Left hindlimb (tissue), 1 donor: ENCODE measurements at places on chromosomes 13 and 19.
A peak's percentile ranks its signal among the peaks of the same experiment; 100 is the strongest.

DNA sequence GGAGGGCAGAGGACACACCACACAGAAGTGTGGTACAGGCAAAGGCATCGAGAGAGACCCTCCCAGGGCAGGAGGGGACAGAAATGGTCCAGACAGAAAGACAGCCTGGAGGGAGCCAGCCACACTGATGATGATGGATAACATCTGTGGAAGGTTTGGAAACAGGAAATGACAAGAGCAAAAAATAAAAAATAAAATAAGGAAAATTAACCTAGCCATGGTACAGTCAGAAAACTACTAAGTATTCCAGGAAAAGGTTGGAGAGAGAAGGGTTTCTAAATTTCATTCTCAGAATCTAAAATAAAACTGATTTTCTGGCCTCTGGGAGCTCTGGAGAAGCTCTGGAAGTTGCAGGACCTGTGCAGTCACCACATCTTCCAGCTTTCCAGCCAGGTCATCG lies 115.2 kb upstream of the VSTM2B start:
- no peak for DNase-seq

- no peak for DNase-seq
These were observed 31.8 kb downstream of the DNM2 start for GRCh38 chr19:10749435-10750384.

DNA sequence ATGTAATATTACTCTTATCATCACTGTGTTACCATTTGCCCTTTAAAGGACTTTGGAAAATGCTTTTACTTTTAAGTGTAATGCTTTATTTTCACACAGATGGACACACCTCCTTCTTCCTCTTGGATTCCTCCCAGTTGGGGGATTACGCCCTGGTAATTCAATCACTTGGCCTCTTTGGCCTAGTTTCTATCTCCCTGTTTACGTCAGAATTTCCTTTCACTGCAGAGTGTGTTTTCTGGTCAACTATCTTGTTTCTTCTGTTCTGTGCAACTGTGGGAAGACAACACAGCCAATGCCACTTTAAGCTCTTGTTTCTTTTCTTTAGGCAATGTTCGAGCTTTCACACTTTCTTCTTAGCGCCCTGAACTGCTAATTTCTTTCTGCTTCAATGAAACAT lies 257.3 kb upstream of the MAB21L1 start:
- DNase-seq: no peak

GRCh38 chr13:107941345-107942029 lies 273.8 kb downstream of the LIG4 start:
- DNase-seq: no peak

GRCh38 chr19:18905513-18906236 lies 9.7 kb upstream of the CERS1 start:
- no peak for DNase-seq

DNA sequence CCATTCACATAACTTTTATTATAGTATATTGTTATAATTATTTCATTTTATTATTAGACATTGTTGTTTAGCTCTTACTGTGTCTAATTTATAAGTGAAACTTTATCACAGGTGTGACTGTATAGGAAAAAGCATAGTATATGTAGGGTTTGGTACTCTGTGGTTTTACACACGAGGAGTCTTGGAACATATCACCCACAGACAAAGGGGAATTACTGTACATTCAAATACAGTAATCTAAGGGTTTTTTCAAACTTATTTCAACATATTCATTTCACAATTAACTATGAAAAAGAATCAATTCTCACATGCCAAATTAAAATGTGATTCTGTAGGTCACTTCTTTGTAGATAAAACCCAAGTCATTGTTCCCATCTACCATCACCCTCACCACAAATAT lies 46.0 kb downstream of the RBM26 start:
- DNase-seq: no peak

DNA sequence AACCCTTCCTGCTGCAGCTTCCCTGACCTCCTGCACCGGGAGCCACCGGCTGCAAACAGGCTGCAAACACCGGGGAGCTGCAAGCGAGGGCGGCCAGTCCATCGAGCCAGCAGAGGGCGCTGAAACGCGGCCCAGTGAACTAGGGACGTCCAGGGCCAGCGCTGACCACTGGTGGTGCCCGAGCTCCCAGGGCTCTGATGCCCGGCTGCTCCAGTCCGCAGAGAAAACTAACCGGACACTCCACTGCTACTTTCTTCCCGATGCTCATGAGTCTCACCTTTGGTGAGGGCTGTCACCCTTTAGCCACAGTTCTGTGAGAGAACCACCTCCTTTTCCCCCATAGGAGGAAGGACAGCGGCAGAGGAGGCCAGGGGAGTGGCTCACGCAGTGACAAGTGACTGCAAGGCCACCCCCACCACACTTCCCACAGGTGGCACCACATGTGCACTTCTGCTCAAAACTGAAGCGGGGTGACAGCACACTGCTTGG lies 82.8 kb upstream of the MTIF3 start:
- peak; percentile 73 for DNase-seq

DNA sequence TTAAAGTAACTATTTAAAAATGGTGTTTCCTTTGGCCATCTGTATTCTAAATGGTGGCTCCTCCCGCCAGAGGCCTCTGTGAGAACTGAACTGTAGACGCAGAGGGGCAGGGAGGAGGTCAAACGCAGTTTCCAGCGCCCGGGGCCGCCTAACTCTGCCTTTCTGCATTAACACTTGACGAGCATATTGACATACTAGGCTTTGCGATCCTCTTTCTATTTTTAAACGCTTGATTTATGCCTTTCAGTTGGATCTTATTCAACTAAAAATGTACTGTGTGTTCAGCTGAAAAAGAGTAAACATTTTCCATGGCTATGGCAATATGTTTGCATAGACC lies 74.7 kb downstream of the SPACA7 start:
- no peak for DNase-seq

DNA sequence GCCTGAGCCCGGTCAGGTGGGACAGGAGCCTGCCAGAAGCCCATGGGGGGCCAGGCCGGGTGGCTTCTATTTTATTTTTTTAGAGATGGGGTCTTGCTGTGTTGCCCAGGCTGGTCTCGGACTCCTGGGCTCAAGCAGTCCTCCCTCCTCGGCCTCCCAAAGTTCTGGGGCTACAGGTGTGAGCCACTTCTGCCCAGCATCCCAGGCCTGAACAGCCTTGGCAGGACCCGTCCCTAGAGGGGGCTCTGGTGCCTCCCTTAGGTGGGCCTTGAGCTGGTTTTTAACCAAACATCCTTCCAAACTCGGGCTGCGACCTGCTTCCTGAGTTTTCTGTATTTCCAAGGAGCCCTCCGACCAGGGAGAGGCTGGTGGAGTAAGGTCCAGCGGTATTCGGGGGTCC lies 10.5 kb downstream of the COMP start:
- no peak for DNase-seq

- DNase-seq: peak; percentile 100
These were observed at the start of gene DNM2 for GRCh38 chr19:10717356-10718204. TSS of gene DNM2 (plus strand) at chr19:10718079. CDS start at chr19:10718243, 164 bp downstream.

DNA sequence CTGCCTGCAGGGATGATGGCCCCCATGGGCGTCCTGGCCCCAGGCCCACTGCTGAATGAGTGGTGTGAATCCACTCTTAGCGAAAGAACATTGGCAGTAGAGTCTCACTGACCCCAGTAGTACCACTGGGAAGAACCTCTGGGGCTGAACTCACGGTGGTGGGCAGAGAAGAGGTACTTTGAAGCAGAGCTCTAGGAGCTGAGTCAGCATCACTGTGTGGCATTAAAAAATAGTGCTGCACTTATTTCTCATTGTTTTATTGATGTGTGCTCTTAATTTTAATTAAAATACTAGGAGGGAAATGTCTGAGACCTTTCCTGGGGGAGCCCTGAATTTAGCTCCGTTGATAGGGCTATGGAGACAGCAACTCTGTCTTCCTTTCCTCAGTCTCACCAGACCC lies 61.3 kb downstream of the CBY2 start:
- DNase-seq: no peak

DNA sequence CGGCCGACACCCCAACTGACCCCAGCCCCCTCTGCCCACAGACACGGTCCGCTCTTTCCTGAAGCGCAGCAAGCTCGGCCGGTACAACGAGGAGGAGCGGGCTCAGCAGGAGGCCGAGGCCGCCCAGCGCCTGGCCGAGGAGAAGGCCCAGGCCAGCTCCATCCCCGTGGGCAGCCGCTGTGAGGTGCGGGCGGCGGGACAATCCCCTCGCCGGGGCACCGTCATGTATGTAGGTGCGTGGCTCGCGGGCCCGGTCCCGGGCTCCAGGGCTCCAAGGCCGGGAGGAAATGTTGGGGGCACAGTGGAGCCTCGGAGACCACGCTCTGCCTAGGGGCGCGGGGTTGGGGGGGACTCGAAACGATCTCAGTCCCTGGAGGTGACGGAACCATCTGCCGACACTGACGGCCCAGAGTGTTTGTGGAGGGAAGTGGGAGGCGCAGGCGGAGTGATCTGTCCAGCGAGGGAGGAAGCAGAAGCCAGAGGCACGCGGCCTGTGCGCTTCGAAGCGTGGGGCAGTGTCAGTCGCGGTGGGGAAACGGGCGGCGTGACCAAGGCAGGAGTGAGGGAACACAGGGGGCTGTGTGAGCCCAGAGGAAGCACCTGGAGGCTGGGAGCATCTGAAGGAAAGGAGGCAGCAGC lies 6.3 kb downstream of the TBCB start:
- DNase-seq: no peak

GRCh38 chr13:26557393-26558073 lies at the start of gene WASF3:
TSS of gene WASF3 (plus strand) at chr13:26557683. CDS start at chr13:26642271, 84,588 bp downstream.
- peak; percentile 96 for DNase-seq

- DNase-seq: no peak
These were observed 156.4 kb downstream of the COL4A1 start for GRCh38 chr13:110150384-110151101.

GRCh38 chr19:35330475-35330874 lies 1.5 kb downstream of the CD22 start:
- no peak for DNase-seq

DNA sequence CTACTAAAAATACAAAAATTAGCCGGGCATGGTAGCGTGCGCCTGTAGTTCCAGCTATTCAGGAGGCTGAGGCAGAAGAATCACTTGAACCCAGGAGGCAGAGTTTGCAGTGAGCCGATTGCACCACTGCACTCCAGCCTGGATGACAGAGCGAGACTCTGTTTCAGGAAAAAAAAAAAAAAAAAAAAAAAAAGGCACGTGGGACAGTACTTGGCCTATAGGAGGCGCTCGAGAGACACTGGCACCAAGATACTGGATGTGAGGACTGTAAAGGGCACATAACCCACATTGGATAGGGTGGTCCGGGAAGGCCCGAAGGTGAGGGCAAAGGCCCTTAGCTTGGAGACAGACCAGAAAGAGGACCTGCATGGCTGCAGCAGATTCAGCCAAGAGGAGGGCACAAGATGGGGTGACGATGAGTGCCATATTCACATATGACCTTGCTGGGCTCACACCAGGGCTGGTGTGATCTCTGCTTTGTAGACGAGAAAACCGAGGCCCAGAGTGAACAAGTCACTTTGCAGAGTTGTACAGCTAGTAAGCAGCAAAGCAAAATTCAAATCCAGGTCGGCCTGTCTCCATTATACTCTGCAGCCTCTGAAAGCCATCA lies 89.4 kb downstream of the DPF1 start:
- no peak for DNase-seq

- DNase-seq: peak; percentile 32
These were observed 424.5 kb downstream of the PCDH9 start for GRCh38 chr13:66805657-66806056.

DNA sequence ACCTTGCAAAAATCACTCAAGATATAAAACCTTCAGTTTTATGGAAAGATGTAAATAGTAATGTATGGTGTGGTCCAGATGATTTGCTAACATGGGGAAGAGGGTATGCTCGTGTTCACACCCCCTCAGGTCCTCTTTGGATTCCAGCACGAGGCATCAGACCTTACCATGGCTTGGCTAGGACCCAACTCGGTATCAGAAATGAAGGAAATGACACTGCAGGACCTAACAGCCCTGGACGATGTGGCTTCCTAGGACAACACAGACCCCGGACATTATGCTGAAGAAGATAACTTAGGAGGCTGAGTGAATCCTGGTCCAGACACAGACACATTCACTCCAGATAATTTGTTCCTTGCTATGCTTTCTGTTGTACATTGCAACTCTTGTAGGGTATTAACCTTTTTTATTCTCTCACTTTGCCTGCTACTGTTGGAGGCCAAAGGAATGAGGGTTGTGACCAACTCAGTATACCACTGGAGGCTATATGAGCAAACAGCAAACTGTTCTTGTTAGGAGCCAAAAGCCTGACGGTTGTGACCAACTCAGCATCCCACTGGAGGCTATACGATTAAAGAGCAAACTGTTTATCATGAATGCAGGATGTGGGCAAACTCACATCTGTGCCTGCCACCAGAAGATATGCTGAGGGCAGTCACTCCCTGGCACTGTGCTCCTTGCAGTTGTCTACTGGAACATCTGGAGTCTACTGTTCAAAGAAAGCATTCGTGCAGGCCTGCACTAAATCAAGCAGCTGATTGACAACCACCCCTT lies 121.7 kb downstream of the ZNF429 start:
- DNase-seq: no peak

DNA sequence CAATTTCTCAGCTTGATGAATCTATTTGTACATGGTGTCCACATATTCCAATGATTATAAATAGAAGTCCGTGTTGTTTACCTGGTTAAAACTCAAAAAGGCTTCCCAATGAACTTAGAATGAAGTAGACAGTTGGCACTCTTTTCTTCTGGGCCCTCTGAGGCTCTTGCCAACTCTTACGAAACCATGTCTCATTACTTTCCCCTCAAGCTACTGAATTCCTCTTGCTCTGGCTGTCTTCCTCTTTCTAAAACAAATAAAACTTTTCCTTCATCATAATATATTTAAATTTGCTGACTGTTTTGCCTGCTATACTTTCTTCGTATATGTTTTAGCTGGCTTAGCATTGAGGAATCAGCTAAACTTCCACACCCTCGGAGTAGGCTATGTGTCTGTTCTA lies 139.7 kb downstream of the SLITRK6 start:
- DNase-seq: no peak

GRCh38 chr13:20729633-20730585 lies 26.4 kb downstream of the IL17D start:
- DNase-seq: no peak

DNA sequence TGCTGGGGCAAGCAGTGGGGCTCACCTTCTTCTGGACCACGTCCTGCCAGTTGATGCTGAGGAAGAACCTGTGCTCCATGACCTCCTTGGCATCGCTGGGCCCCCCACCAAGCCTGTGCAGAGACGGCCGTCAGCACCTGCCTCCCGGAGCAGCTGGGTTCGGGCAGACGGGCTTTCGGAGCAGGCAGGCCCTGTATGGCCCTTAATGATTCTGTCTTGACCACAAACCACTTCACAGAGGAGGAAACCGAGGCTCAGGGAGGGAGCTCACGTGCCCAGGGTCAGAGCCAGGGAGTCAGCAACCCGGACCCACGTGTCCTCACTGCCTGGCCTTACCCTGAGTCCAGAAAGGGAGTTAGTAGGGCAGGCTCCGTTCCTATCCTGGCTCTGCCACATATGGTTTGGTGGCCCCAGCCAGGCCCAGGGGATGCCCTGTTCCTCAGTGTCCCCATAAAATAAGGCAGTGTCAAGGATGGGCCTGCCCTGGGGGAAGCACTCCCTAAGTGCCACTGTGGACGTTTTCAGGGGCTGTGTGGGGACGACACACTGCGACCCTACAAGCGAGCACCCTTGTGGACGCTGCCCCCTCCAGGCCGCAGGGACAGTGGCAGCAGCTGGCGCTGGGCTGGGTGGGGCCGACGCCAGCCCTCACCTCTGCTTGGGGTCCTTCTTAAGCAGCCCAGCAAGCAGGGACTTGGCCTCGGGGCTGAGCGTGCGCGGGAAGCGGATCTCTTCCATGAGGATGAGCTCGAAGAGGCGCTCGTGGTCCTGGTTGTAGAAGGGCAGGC lies 8.9 kb upstream of the CCNP start:
- no peak for DNase-seq
